ENCODE measurements at places on chromosomes 16 and 17. TPM values are rescaled to one million over a fixed set of nuclear protein-coding genes. Genes with fewer than 3 reads are reported as not detected.

DNA sequence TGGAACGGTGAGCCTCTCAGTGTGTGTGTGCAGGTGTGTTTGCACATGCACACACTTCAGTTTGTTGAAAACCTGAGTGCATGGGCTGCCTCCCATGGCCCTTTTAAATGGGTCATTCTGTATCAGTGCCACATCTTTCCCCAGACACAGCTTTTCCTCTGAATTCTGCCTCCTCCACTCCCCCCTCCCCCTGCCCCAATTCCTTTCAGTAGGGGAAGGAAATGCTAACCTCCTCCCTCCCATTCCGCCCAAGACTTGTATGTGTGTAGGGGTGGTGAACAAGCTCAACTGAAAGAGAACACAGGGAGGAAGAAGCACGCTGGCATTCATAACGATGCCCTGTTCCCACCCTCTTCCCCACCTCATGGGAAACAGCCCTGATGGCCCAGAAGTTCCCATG is 34.3 kb downstream of the C17orf75 start:
- no peak for DNase-seq

DNA sequence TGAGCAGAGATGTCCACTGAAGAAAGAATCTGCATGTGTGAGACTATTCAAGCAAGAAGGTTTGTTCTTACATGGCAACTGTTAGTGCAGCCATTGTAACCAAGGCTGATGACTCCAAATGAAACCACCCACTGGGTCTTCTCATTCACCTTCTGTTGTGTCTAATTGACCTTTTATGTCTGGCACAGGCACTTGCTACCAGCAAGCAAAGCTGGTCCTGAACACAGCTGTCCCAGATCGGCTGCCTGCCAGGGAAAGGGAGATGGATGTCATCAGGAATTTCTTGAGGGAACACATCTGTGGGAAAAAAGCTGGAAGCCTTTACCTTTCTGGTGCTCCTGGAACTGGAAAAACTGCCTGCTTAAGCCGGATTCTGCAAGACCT is 3.6 kb downstream of the CDC6 start:
- DNase-seq = no peak

DNA sequence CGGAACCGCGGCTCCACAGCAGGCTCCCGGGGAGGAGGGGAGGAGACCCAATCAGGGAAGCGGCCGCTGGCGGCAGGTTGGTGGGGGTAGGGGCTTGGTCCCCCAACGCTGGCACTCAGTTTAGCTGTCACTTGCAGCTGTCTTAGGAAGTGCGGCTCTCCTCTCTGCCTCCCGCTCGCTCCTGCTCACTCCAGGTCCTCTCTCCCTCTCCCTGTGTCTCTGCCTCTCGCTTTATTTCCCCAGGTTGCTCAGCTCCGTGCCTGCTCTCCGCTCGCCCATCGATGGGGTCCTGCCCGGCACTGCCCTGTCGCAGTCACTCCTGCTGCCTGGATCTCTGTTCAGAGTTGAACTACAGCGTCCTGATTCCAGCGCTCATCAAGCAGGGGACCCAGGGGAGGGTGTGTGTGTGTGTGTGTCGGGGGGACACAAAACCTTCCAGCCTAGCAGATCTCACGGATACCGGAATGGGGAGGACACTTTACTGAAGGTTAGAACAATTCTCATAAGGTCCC is 145.6 kb downstream of the ENGASE start:
- DNase-seq = no peak

GRCh38 chr16:85709766-85710585 is 21.2 kb upstream of the GINS2 start:
- DNase-seq = no peak

DNA sequence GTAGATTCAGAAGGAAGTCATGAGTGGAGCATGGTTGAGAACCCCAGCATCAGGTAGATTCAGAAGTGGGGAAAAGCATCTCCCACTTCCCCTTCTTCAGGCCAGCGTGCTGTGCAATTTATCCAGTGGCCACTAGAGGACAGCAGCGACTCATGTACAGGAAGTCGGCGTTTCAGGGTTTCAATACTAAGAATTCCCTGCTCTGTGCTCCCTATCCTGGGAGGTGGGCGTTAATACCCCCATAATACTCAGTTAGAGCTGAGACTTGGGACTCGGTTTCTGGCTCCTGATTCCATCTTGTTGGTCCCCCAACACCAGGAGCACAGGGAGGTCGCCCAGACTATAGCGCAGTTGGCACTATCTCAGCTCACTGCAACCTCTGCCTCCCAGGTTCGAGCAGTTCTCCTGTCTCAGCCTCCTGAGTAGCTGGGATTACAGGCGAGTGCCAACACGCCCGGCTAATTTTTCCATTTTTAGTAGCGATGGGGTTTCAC is 75.3 kb upstream of the AMZ2 start:
- DNase-seq = peak; percentile 84

DNA sequence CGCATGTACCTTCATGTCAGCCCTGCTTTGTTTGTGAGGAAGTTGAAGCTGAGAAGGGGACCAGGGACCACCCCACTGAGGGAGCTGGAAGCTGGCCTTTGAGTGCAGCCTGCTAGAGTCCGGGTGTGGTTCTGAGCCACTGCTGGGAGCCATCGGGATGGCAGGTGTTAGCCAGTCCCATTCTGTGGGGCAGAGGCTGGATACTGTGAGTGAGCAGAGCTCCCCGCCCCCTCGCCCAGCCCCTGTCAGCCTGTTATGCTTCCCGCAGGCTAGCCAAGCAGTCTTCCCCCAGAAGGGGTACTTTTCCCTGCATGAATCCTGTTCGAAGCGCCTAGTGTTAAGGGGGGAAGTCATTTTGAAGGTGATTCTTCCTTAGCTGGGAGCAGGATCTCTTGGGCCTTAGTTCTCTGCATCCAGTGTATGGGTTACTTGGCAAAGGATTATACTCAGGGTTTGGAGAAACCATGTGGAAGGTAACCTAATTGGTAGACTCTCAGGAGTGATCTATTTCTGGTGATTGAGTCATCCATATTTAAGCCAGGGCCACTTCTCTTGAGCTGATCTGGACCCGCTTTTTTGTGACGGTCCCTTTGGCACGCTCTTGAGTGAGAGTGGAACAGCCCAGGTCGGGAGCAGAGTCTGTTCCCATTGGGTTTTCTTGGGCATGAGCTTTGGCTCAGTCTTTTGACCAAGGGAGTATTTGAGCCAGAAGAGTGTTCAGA is 23.8 kb downstream of the AKAP1 start:
- no peak for DNase-seq

GRCh38 chr17:3750926-3751325 is 27.2 kb downstream of the HASPIN start:
- DNase-seq = peak; percentile 87

Gene YBX2
- 1.4 TPM for total RNA-seq

GRCh38 chr17:35164716-35165115 is 17.1 kb downstream of the UNC45B start:
- DNase-seq = no peak

- no peak for DNase-seq
Observed at GRCh38 chr16:57115514-57116182, 23.3 kb downstream of the CPNE2 start.

Gene ZNF200
- 12.9 TPM for total RNA-seq

- DNase-seq = no peak
Observed at GRCh38 chr16:79130616-79131015, 469.9 kb downstream of the MAF start.

- no peak for DNase-seq
Observed at GRCh38 chr16:85784813-85785212, 14.5 kb downstream of the EMC8 start.

GRCh38 chr16:69201787-69202186 is 14.8 kb downstream of the SNTB2 start:
- DNase-seq = no peak

Gene FOXJ1
- total RNA-seq = 0.55 TPM

GRCh38 chr17:77572851-77573250 is 385.7 kb upstream of the TNRC6C start:
- no peak for DNase-seq

Gene PHOSPHO1
- total RNA-seq = not detected

Gene RAP1GAP2
- total RNA-seq = 26.2 TPM

DNA sequence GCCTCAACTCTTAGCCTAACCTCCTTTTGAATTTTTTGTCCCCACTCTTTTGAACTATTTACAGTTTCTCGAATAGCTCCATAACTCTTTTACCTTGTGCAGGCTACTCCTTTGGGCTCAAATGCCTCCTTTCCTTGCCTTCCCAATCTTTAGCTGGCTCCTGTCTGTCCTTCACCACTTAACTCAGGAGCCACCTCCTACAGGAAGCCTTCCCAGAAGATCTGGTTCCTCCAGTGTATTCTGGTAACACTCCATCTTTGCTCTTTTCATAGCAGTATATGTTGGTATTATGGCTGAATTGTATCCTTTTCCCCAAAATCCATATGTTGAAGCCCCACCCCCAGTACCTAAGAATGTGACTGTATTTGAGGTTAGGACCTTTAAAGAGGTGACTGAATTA is 9.0 kb upstream of the GRB2 start:
- no peak for DNase-seq

DNA sequence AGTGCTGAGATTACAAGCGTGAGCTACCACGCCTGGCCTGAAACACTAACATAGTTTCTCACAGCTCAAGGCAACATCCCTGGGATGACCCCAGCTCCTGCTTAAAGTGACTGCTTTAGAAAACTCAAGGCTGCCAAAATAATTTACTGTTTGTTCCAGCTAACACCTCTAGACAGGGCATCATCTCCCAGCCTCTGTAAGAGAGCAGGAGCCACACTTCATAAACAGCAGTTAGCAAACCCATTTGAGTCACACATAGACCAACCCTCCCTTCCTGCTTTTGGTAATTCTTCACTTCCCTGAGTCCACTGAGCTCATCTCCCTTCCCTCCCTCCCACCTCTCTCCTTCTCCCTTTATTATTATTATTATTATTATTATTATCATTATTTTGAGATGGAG is 201.3 kb downstream of the XYLT1 start:
- DNase-seq = no peak

Gene PRR11
- total RNA-seq = 65.4 TPM
